ENCODE measurements at places on chromosomes 7 and 10.

GRCh38 chr10:58796242-58796641 lies 283.6 kb downstream of the BICC1 start:
- no peak for DNase-seq

DNA sequence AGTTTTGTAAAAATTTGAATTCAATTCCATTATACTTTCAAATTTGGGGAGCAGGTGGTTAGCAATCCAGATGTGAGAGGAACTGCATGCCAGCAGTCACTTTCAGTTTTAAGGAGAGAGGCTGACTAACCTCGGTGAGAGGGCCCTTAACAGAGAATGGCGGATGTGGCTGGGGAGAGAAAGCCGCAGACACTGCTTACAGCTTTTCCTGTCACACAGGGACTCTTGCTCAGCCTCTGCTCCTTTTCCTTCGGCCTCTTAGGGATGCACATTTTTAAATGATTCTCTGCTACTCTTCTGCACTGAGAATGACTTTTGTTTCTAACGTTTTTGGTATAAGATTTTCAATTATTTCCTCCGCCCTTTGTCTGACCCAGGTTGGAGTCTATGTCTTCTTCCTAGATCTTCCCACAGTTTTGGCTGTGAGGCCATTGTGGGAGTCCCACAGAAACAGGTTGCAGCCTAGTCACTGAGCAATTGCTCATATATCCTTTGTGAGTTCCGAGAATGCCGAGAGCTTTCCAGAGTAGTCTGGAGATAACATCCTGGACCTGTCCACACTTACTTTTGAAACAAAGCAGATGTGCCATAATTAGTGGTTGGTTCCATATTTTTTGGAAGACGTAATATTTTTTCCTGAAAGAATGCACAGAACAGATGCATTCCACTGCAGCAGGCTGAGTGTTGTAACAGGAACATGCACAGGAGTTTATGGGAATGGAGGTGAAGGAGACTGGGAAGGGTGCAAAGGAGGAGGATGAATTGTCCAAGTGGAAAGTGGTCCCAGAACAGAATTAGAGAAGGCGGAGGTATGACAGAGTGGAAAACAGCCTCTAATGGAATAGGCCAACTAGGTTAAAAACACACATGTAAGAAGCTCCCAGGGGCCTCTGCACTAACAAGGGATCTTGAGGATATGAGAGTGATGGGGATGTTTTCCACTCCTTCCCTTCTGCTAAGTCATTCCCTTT lies 168.0 kb upstream of the ZNF32 start:
- DNase-seq = no peak

DNA sequence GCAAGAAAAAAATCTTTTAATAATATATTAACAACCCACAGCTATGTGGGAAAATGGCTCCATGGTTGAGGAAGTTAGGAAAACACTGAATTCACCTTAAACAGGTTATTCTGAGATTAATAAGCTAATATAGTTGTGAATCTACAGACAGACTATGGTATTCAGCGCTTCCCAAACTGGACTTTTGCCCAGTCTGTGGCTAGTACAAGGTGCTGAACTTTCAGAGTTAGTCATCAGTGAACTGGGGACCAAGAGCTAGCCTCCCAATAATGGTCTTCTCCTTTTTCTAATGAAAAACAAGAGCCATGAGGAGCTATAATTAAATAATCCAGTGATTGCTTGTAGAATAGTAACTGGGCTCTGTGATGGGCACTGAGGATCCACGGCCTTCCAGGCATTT lies 65.3 kb downstream of the FRMPD2 start:
- no peak for DNase-seq

DNA sequence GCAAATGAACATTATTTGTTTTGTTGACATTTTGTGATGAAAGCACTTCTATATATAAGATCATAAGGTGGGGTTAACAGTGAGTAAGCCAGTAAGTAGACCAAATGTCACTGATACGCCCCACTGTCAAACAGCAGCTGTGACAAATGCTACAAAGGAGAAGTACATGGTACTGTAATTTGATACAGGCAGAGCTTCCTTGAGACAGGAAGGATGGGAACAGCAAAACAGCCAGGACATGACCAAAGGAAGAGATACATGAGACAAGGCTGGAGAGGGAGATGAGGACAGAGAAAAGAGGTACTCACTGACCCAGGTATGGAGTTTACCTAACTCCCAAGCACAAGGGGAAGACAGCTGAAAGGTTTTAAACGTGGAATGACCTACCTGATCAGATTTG lies 127.0 kb downstream of the SRPK2 start:
- no peak for DNase-seq

GRCh38 chr10:62561151-62561550 lies 187.0 kb downstream of the ZNF365 start:
- no peak for DNase-seq

GRCh38 chr10:91006752-91007346 lies 86.0 kb upstream of the ANKRD1 start:
- DNase-seq = no peak

- peak; percentile 91 for DNase-seq
Observed at GRCh38 chr7:152459724-152460251, 24.0 kb upstream of the KMT2C start.

- no peak for DNase-seq
Observed at GRCh38 chr7:124366118-124366517, 333.3 kb upstream of the TMEM229A start.

GRCh38 chr10:73413108-73413527 lies 740 bp downstream of the ANXA7 start:
- DNase-seq = peak; percentile 38

DNA sequence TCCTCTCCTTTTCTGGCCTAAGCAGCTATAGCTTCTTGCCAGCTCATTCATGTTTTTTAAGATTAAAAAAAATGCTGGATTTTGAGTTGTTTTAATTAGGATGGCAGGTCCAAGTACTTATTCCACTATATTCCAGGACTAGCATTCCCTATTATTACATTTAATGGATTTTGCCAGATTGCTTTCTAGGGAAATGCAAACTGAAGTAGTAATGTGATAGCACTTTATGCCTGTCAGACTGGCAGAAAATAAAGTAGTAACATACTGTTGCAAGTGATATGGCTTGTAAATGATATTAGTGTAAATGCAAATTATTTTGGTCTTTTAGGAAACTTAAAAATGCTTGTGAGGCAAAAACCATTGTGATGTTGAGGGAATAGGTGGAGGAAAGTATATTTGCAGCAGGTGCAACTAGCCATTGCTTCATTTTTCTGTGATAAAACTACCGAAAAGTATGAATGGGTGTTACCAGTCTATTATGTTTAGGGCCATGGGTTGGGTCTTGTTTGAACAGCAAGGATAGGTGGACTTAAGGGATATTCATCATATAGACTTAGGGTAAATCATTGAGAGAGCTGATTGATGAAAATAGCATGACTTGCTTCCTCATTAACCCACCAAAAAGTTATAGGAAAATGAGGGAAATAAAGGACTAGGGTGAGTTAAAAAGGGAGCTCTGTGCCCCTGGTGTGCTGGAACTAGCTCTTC lies 19.9 kb downstream of the ZNRF2 start:
- DNase-seq = no peak

DNA sequence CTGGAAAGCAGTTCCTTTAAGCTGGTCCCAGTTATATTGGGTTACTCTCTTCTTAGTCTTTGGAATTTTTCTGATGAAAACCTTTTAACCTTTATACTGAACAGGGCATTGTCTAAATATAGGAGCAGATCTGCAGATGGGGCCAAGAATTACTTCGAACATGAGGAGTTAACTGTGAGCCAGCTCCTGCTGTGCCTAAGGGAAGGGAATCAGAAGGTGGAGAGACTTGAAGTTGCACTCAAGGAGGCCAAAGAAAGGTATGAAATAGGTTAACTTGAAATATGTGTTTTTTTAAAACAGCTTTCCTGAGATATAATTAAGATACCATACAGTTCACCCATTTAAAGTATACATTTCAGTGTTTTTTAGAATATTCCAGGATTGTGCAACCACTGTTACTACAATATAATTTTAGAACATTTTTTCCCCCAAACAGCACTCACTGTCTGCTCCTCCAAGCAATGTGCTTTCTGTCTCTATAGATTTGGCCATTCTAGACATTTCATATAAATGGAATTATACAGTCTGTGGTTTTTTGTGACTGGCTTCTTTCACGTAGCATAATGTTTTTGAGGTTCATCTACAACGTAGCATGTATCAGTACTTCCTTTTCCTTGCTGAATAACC lies 18.9 kb downstream of the OPTN start:
- DNase-seq = no peak

GRCh38 chr10:109835257-109835656 lies 88.1 kb downstream of the XPNPEP1 start:
- no peak for DNase-seq

- no peak for DNase-seq
Observed at GRCh38 chr10:85105614-85106255, 777.3 kb downstream of the CCSER2 start.

- peak; percentile 21 for DNase-seq
Observed at GRCh38 chr10:77513781-77514331, 123.8 kb downstream of the KCNMA1 start.

DNA sequence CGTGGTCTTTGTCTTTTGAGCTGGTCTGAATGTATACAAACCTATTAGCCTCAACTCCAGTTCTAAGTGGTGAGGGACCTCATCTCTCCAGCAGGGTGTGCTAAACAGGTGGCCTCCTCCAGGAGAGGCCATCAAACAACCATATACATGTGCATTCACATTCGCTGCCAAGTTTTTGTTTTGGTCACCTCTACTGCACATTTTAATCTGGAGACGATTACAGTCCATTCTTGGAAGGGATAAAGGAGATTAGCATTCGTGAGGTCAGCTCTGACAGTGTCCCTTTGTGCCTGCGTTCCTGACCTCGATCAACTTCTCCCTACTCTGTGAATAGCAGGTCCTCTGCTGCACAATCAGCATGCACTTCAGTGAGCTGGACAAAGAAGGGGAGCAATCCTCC lies 60.8 kb downstream of the RHOBTB1 start:
- DNase-seq = no peak

DNA sequence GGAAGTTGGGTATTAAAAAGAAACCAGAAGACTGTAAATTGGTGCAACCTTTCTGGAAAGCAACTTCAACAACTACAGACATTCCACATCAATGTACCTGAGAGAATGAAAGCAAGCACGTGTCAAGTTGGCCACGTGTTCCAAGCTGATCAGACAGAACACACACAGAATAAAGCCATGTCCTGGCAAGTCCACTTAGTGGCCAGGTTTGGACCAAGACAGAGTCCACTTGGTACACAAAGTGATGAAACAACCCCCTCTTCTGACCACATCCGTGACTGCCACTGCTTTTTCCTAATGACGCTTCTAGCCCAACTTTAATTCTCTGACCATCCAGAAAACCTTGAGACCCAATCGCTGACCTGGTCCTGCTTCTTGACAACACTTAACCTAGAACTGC lies 109.4 kb downstream of the ABLIM1 start:
- DNase-seq = no peak

GRCh38 chr7:142094861-142095260 lies 16.7 kb upstream of the MGAM2 start:
- no peak for DNase-seq

GRCh38 chr10:79468015-79468560 lies 22.7 kb upstream of the ZCCHC24 start:
- no peak for DNase-seq

DNA sequence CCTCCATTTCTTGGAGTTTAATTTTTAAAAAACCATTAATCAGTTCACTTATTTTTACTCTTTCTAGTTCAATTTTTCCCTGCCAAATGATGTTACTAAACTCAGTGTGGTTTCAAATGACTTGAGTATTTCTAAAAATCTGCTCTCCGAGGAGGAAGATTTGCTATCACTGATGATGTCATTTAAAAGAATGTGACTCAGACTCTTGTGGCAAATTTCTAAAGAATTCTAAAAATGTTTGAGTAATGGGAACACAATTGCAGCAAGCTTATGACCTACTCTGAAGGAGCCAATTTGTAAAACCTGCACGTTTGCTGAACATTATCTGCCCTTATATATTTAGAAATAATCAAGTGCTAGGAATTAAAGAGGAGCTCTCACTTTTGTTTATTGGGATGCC lies 88.6 kb downstream of the SPAG6 start:
- no peak for DNase-seq

GRCh38 chr10:86770412-86770960 lies 14.1 kb downstream of the BMPR1A start:
- DNase-seq = no peak

DNA sequence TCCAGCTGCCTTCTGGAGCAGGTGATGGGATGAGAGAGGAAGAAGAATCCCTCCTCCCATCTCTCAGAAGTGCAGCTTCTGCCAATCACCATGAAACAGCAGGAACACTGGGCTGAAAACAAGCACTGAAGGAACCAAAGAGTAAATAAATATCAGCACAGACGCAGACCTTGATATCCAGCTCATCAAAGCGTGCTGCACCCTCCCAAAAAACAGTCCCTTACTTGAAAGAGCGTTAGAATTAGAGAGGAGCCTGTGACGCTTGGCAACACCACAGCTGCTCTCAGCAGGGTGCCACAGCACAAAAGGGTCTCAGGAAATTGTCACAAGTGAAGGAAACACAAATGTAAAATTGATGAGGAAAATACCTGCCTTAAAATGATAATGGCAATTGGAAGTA lies 39.5 kb downstream of the KLF6 start:
- no peak for DNase-seq

DNA sequence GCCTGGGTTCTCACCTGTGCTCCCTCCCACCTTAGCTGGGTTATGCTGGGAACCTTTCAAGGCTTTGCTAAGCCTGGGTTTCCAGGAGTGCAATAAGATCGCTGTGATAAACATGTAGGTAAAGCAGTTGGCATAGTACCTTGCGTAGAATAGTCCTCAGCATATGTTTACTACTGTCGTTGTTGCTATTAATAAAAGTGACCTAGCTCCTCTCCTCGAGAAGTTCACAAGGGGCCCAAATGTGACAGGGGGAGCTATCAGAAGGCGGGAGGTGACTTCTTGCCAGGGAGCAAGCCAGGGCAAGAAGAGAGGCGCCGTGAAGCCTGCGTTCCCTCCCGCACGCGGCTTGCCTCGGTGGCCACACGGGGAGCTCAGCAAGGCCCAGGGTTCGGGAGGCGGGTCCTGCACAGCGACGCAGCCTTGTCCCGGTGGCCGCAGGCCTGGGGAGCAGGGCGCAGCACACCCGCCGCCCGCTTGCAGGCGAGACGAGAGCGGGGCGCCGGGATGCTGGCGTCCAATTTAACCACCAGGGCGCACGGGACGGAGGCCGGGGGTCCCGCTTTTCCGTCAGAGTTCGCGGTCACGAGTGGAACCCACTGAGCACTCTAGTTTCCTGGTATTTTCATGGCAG lies 106.2 kb downstream of the SNX10 start:
- peak; percentile 68 for DNase-seq

GRCh38 chr7:80884511-80885195 lies 34.2 kb downstream of the SEMA3C start:
- DNase-seq = no peak

DNA sequence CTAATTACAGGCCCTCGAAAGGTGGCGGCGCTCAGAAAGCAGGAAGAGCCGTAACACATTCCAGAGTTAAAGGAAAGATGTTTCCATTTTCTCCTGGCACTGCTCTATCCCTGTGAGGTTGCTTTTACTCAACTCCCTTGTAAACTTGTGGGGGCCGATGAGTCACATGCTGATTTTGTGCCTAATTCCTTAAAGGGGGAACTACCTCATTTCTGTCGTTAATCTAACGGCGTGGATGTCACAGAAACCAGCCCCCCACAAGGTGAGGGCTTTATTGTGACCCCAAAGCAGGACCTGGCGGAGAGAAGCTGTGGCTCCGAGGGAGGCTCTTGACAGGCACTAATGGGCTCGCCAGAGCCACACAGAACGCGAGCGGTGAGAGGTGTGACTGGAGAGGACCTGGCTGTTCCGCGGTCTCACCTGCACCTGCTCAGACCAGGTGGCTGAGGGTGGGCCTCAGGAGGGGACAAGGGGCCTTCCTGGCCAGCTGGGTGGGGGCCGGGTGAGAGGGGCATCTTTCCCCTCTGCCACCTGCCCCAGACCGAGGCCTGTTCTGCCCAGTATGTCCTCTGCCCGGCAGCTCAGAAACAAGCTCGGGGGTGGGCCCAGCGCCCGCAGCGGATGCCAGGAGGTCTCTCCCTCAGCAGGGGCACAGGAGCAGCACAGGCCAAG lies 50.9 kb downstream of the CALML3 start:
- peak; percentile 45 for DNase-seq

Measured in DMS79 treated with DMSO at 0.1 percent for 48 hours (cell line).